ENCODE measurements at places on chromosomes 13 and 19.

DNA sequence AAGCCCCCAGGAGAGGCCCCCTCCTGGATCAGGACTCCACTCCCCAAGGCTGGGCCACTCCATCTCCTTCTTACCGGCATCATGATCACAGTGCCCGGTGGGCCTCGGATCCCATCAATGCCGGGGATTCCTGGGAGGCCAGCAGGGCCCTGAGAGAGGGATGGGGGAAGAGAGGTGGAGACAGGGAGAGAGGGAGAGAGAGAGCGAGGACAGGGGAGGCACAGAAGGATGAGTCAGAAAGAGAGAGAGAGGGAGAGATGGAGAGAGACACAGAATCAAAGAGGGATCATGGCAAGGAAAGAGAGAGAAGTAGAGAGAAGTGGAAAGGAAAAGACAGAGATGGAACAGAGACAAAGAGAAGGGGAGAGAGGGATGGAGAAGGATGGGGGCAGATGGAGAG is 13.8 kb downstream of the COL5A3 start:
- DNase-seq = no peak

DNA sequence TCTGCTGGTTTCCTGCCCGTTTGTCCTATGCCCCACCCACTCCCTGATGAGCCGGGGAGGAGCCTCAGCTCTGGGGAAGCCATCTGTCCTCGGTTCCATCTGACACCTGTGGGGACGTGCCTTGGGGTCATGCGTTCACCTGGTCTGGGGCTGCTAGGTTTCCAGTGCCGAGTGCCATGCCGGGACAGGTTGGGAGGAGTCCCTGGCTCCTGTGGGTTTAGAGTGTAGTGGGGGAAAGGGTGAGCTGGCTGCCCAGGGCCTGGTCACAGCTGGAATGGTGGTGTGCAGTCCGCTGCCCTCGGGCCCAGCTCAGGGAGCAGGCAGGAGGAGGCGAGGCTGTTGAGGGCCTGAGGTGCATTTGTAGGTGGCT is 2.5 kb downstream of the KDM4B start:
- DNase-seq = peak; percentile 39

GRCh38 chr19:2588081-2588777 is 112.3 kb downstream of the GADD45B start:
- DNase-seq = no peak

DNA sequence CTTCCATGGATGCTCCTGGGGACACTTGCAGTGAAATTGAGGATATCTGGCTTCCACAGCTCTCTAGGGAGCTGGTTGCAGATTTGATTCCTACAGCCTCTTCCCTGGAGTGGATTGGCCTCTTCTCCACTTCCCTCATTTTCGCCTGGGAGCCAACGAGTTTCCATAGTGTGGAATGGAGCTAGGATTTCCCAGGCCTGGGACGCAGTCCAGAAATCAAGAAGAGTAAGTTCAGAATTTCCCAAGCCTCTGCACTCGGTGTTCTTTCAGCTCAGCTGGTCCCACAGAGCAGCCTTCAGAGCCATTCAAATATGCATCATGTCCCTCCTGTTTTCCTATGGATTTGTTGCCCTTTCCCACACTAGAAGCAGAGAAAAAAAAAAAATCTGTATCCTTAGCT is 68.2 kb downstream of the RAP2A start:
- no peak for DNase-seq

- no peak for DNase-seq
These were observed 2134.7 kb downstream of the PCDH9 start for GRCh38 chr13:65095161-65096082.

GRCh38 chr19:6062274-6062673 is 48.0 kb downstream of the RFX2 start:
- DNase-seq = no peak

GRCh38 chr13:19772306-19772705 is 10.4 kb downstream of the PSPC1 start:
- DNase-seq = no peak

- DNase-seq = no peak
These were observed 201.7 kb upstream of the UBL3 start for GRCh38 chr13:30052120-30052519.

- DNase-seq = no peak
These were observed 904.8 kb upstream of the PCDH20 start for GRCh38 chr13:62320129-62321108.

DNA sequence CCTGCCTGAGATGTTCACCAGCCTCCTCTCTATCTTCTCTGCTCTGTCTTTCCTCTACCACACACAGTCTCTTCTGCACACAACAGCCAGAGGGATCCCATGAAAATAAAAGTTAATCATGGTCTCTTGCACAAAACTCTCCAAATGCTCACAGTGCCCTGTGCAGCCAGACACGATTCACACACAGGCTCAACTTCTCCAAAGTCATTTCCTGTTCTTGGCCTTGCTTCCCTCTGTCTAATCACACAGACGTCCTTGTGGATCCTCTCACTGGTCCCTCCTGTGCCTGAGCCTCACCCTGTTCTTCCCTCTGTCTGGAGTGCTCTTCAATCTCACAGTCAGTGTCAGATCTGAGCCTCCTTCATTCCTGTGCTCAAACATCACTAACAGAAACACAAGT is 7.8 kb downstream of the SIGLEC12 start:
- DNase-seq = no peak

DNA sequence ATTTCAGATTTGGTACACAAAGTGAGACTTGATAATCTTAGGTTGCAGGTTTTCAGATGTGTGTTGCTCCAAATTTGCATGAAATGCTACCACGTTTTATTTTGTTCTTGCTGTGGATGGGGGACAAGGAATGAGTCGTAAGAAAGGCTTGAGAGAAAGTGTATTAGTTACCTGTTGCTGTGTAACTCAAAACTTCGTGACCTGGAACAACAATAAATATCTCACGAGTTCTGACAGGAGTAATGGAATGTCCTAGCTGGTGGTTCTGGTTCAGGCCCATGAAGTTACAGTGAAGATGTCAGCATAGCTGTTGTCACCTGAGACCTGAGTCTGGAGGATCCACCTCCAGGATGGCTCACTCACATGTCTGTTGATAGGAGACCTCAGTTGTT is 1.2 kb downstream of the ZNF8 start:
- DNase-seq = no peak

DNA sequence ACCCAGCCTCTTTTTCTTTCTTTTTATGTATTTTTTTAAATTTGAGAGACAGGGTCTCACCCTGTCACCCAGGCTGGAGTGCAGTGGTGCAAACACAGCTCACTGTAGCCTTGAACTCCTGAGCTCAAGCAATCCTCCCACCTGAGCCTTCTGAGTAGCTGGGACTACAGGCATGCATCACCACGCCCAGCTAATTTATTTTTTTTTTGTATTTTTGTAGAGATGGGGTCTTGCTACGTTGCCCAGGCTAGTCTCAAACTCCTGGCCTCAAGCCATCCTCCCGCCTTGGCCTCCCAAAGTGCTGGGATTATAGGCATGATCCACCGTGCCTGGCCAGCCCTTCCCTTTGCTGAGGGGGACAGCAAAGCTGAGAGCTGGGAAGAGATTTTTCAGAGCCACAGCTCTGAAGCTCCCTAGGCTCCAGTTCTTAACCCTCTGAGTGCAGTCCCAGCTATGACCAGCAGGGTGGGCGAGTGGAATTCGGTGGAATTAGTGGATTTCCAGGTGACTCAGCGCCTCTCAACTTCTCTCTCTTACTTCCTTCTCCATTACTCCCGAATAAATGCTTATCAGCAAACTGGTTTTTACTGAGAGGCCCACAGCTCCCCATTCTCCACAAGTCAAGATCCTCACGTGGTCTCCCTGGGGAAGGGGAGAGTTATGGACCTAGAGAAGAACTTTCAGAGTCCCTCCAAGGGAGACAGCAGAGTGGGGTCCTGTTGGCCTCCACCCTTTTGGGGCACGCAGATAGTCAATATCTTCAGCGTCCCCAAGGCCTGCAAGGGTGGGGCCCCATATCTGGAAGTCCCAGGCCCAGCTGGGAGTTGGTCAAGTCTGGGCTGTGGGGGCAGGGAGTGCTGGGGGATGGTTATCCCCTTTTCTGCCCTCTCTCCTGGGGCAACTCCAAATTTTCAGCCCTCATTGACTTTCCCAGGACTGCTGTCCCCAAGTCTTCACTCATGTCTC is 1.2 kb downstream of the BLVRB start:
- DNase-seq = peak; percentile 76

DNA sequence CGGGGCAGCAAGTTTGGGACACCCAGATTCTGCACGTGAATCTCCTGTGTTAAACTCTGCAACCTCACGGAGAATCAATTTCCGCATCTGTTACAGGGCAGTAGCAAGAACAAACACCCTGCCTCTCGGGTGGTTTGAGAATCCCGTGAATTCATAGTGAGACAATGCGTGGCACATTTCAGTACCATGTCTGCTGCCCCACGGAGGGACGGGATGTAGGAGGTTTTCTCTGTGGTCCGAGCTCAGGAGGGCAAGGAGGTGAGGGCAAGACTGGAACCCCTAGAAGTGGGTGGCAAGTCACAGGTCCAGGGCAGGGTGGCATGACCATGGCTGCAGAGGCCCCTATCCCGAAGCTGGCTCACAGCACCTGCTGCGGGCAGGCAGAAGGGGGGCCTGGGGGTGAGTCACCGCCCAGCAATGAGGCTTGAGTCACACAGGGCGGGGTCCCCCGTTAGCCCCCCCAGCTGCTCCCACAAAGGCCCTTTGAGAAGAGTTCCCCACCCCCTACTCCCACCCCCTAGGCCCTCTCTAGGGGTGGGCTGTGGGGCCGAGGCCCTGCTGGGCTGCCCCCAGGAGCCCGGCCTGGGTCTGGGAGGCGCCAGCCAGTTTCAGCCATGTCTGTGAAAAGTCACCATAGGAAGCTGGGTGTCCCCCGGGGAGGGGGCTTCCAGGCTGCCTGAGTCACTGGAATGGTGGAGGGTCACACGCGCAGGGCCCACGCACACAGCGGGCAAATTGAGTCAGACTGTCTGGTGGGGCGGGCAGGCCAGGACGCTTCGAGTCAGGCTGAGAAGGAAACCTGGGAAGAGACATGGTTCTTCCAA is 25.8 kb upstream of the NANOS3 start:
- DNase-seq = peak; percentile 62

DNA sequence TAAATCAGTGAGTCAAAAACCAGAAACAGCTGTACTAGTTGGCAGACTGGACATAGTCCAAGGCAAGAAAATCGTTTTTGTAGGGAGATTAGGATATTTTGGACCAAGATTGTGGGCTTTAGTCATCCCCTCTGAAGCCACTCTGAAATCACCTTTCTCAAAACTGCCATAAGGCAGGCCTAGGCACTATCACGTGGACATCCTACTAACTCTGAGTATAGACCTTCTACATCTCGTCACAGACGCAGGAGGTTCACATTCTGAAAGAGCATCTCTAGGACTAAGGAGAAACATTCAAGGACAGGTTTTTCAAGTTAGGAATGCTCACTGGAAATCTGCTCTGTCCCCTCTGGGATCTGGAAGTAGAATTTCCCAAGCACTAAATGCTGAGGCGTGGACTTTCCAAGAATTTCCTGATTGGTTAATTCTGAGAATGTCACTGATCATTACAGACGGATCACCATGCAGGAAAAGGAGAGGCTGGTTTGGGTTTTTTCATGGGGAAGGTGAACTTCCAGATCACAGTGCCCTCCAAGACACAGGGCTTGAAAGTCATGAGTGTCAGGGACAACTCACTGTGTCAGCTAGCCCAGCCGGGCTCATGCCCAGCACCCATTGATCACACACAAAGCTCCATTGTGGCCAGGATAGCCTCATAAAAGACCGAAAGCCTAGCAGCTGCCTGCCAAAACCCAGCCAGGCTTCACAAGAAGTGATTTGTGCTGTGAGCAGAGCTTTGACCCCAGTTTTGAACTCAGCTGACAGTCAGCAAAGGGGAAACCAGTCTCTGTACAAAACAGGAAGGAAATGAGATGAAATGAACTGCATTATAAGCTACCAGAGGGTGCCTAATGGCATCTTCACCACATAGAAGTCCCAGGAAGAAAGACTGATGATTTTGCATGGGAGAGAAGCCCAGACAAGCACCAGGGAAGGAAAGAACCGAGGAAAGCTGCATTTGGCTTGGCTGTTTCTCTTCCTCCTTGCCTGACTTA is 2.7 kb upstream of the RUBCNL start:
- no peak for DNase-seq

GRCh38 chr19:46021531-46022041 is 1.3 kb downstream of the PGLYRP1 start:
- no peak for DNase-seq

DNA sequence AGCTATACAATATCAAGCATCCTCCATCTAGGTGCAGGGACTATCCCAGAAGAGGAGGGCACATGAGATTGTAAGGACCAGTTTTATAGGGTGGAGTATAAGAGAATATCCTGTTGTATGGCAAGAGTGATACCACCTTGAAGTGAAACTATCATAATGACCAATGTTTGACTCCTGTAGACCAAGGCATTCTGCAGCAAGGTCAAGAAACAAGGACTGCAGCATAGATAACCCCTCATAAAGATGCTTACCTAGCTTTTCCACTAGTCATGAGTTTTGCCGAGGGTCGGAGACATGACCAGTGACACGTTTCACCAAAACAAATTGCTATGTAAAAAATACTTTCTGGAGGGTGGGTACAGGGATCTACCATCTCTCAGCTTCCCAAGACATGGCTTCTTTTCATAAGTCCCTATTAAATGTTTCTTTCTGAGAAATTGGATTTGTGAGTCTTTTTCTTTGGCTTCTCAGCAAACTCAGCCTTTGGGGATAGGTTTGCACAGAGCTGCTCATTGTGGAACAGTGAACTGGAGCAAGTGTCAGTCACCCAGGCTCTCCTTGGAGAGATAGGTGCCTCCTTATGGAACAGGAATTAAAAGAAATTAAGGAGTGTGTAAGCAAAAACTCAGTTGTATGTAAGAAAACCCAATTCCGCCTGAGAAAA is 28.2 kb upstream of the CYSLTR2 start:
- DNase-seq = no peak

- DNase-seq = no peak
These were observed 340.7 kb upstream of the HTR2A start for GRCh38 chr13:47237571-47237970.

DNA sequence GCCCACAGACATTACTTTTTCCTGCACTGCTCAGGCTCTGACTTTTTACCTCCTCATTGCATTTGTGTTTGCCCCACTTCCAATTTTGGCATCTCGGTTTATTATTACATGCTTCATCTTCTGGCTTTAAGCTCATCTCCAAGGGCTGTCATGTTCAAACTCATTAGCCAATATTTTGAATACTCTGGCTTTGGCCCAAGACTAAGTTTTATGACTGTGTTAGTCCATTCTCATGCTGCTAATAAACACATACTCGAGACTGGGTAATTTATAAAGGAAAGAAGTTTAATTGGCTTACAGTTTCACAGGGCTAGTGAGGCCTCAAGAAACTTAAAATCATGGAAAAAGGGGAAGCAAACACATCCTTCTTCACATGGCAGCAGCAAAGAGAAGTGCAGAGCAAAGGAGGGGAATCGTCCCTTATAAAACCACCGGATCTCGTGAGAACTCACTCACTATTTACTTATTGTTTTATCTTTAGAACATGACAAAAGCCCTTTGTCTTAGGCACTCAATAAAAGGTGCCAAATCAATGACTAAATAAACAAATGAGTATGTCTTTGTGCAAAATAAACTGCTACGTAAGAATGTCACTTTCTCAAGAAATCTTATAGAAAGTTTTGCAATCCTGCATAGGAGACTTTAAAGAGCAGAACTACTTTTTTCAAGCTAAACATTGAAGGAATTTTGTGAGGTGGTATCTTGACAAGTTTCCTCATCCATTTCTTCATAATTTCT is 233.4 kb upstream of the SPRY2 start:
- no peak for DNase-seq

Measured in activated naive CD4-positive, alpha-beta T cell treated with anti-CD3 and anti-CD28 coated beads, Interleukin-2, amount 50 U/mL, for 16 hours (primary cell).